Forelimb muscle (tissue), 1 donor: ENCODE measurements at places on chromosomes 13 and 19.

DNA sequence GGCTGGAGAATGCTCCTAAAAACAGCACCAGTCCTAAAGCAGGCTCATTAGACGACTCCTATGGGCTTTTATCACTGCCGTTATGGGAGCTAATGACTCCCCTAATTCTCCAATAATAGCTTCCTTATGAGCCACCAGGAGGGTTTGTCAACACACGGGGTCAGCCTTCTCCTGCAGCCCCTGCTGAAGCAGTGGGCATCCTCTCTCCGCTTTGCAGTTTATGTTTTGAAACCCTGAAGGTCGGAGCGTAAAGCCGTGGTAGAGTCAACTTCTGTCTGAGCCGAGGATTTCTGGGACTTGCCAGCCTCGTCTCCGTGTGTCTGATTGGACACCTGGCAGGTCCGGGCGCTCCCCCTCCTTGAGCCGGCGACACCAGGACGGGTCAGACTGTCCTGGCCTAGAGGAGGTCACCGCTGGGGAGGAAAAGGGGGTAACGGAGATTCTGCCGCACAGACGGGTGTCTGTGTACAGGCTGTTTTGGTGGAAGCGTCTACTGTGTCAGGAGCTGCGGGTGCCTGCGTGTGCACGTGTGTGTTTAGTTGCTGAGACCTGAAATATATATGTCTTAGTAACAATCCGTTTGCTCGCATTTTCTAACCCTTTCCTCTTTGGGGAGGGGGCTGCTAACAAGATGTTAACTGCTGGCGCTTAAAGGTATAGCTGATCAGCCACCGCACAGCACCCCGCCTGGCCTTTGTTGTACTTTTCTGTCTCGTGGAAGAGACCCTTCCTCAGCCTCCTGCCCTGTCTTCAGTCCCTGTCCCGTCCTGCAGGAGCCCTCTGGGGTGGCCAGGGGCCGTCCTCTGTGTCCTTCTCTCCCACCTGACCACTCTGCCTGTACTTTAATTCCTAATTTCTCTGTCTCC lies 1.9 kb downstream of the KDM4B start:
- no peak for DNase-seq

- DNase-seq = no peak
Measured at GRCh38 chr13:19089315-19089714, 92.3 kb downstream of the TUBA3C start.

DNA sequence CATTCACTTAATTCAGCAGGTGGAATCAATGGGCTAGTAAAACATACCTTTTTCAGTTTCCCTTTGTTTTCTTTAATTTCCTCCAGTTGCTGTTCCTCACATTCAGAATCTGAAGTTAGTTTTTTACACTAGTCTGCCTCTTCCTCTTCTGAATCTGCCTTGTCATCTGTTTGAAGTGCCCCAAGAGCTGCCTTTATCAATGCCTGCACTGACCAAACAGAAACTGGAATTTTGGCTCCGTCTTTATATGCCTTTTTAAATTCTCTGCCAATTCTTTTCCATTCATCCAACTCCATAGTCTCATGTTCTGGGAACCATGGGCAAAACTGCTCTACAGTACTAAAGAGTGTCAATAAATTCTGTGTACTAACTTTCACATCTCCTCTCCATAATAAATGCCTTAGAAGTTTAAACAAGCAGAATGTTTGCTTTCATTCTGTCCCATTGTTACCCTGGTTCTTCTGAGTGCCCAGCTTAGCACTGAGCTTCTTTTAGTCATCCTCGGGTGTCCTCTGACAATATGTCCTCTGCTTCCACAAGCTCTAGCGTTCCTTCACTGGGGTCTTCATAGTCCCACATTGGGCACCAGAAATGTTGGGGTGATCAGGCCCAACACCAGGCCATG lies 154.2 kb downstream of the ZNF486 start:
- DNase-seq = no peak

DNA sequence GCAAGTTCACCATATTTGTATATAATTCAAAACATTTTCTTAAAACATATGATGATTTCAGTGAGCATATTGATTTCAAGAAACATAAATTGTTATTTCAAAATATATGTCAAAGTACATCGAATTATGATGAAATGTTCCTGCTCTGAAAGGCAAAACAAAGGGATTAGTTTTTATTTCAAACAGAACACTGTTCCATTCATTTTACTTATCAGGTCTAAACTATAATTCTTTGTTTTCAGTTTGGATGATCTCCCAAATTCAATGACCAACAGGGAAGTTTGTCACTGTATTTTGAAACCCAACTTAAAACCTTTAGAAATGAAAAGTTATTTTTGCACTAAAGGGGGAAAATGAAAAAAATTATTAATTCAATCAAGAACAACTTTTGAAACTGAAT lies 610.2 kb downstream of the SLITRK1 start:
- DNase-seq = no peak

- no peak for DNase-seq
Measured at GRCh38 chr13:21611385-21611784, 7.4 kb upstream of the MICU2 start.

- DNase-seq = no peak
Measured at GRCh38 chr13:78241278-78241919, 322.8 kb upstream of the EDNRB start.

- no peak for DNase-seq
Measured at GRCh38 chr19:17997969-17998826, 9.8 kb upstream of the ARRDC2 start.
